ENCODE measurements at places on chromosomes 3 and 15.

DNA sequence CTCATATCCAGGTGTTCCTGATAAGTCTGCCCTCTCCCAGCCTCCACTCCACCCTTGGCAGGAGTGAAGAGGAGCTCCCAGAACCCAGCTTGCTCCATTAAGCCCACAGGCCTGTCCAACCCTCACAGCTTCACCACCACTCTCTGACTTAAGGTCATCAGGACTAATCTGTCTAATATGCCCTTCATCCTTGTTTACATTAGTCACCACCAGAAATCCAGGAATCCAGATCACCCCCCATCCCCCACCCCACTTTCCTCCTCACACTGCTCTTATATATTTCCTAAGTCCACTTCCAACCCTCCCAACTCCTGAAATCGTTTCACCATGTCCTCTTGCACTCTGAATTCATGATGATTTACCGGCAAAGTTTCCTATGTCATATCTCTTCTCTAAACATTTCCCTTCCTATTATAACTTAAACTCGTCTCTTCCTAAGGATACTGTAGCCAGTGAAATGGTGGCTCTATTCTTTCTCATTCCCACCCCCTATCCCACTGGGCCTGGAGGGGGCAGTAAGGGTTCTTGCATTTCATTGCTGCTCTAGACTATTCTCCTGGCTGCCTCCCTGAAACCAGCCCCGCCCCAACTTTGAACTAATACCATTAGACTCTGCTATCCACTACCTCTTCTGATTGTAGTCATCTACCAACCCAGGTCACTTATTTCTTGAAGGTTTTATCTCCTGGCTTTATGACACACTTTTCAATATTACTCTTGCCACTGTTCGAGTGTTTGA, 43.4 kb downstream of the PPP2R3A start:
- no peak for DNase-seq

GRCh38 chr15:35529784-35530183, 16.2 kb downstream of the DPH6 start:
- no peak for DNase-seq

GRCh38 chr15:84855136-84855535, 29.3 kb upstream of the SLC28A1 start:
- DNase-seq = no peak

- no peak for DNase-seq
These were observed 12.5 kb upstream of the NR1D2 start for GRCh38 chr3:23932571-23932970.

DNA sequence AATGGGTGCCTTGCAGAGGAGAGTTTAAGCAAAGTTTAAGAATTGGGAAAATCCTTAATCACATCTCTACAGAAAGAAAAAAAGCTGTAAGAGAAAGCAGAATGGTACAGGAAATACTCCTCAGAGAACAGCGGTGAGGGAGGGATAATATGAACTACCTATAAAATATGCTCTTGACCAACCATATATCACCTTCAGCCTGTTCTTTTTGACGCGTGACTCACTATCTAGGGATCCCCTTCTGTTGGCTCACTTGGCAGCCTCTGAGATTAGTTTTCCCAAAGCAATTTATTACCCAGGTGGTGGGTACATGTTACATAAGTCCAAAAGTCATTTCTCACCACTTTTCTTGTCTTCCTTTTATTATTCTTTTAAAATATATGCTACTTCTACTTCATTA, 97.7 kb downstream of the CNTN6 start:
- no peak for DNase-seq

DNA sequence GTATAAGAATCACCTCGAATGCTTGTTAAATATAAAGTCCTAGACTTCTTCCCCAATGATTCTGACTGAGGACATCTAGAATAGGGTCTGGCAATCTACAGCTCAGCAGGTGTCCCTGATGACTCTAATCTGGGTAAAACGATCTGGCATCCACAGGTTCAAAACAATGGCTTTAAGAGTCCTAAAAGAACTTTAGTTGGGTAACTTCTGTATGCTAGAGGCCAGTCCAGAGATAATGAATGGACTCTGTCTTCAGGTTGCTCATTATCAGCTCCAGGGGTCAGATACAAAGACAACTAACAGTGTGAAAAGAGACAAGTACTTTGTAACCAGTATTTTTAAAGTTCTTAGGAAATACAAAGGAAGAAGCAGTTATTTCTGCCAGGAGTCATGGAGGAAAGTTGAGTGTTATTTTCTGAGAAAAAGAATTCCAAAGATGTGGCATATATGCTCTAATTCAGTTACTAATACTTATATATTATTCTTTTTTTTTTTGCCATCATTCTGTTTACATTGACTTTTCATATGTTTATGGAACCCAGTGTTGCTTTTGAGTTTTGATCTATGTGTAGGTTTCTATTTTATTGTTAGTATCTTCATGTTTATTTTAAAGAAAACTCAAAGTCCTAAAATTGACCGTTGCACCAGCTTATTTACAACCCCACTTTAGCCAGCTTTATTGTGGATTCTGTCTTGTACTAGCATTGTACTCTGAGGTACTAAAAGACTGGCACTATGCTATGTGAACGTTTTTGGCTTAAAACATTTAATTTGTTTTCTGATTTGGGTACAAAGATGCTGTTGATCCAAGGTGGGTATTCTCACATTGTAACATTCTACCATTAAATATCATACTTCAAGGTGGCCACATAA, 3.1 kb upstream of the GPR15 start:
- peak; percentile 35 for DNase-seq

GRCh38 chr15:52093167-52093538, 19.4 kb downstream of the BCL2L10 start:
- no peak for DNase-seq

- DNase-seq = no peak
These were observed 1138.4 kb downstream of the SI start for GRCh38 chr3:163939926-163940325.

- DNase-seq = no peak
These were observed 701 bp downstream of the OSBPL11 start for GRCh38 chr3:125594581-125595011.

- no peak for DNase-seq
These were observed 1284.7 kb downstream of the ROBO1 start for GRCh38 chr3:78483090-78483489.
